ENCODE measurements at places on chromosomes 12 and 14.

- no peak for DNase-seq
These were observed 816.9 kb downstream of the AACS start for GRCh38 chr12:125882141-125882540.

DNA sequence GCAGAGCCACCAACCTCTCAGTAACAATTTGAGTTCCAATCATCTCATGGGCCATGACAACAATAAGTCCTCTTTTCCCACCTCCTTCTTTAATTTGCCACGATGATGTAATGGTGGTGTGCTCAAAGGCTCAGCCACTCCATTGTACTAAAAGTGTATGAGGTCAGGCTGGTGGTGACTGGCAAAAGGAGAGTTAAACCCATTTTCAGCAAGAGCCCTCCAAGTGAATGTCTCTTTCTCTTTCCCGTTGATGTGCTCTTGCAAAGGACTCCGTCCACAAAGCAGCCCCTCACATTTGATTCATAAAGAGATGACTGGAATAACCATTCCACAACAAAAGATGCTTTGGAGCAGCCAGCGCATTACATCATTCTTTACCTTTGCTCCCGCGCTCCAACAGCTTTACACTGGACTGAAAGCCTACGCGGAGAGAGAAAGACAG, 41.6 kb downstream of the DUSP16 start:
- no peak for DNase-seq

DNA sequence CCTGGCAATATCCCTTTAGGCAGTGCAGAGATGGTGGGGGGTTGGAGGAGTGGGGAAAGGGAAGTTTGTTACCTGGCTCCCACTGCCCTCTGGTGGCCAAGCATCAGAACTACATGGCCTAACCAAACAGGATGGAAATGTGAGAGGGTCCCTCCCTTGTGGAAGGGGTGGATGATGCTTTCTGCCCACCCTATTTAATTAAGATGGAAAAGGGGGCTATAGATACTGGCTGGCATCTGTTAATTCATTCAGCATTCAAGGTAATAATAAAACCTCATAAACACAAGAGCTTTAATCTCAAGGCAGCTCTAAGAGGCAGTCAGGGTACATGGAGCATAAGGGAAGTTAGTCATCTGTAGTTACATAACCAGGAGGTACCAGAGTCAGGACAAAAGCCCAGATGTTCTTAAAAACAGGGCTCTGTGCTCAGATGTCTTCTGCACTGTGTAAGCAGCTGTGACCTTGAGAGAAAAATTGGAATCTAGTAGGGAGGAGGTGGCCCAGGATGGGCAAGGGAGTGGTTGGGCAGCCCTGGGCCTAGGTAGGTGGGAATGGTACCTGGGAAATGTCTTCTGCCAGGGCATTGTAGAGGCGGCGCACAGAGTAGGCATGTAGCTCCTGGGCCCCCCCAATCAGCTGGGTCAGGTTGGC, 4.6 kb downstream of the AP1G2 start:
- peak; percentile 41 for DNase-seq

DNA sequence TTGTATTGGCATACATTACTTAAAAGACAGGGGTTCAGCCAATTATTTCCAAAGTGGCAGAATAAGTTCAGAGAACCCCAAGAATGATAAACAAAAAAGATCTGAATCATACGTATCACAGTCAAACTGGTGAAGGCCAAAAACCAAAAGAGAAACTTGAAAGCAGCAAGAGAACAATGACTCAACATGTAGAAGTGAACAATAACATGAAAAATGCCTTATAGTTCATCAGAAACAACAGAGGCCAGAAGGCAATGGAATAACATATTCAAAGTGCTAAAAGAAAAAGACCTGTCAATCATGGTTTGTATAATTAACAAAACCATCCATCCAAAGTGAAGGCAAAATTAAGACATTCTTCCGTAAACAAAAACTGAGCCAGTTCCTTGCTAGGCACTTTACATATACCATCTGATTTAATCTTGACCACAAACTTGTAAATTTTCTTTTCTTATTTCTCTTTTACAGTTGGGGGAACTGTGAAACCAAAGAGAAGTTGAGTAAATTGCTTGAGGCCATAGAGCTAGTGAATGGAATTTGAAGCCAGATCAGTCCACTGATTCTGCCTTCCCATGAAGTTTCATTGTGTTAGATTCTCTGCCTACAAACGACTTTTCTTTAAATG, 232.1 kb upstream of the SEL1L start:
- DNase-seq = no peak

GRCh38 chr14:61253064-61253738, 27.9 kb downstream of the TMEM30B start:
- DNase-seq = no peak

DNA sequence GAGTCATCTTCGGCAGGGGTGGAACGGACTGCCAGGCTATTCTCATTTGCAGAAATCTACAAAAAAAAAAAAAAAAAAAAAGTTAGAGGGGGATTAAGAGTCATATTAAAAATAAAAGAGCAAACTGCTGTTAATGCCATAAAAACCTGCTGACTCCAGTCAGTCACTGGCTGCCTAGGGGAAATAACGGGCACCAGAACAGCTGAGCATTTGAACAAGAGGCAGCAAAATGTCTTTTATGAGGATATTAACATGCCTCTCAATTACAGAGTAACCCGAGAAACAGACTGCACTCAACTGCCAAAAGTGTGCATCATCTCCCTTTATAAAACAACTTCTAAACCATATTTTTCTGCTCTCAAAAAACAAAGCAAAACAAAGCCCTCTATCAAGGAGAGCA, 28.7 kb upstream of the CERS5 start:
- no peak for DNase-seq

- no peak for DNase-seq
These were observed 17.0 kb upstream of the CFAP54 start for GRCh38 chr12:96472384-96472783.

DNA sequence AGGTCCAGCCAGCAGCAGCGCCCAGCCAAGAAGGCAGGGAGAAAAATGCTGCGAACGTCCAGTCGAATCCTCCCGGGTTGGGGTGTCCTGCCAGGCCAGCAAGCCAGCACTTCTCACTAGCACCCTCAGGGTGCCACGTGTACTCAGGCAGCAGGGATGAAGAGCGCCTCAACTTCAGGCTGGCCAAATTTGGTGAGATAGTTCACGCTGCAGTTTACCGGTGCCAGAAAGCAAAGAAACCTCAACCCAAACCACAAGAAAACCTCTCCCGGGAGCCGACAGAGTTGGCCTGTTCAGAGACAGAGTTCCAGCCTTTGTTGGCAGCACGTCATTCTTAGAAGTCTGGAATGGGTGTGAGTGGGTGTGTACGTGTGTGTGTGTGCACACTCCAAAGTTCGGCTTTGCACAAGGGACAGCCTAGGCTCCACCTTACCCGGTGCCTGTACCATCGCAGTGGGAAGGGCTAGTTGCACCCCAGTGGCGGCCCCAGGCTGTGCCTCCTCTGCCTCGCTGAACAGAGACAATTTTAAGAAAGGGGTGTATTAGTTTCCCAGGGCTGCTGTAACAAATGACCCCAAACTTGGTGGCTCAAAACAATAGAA, 42.1 kb downstream of the ELK3 start:
- DNase-seq = no peak

DNA sequence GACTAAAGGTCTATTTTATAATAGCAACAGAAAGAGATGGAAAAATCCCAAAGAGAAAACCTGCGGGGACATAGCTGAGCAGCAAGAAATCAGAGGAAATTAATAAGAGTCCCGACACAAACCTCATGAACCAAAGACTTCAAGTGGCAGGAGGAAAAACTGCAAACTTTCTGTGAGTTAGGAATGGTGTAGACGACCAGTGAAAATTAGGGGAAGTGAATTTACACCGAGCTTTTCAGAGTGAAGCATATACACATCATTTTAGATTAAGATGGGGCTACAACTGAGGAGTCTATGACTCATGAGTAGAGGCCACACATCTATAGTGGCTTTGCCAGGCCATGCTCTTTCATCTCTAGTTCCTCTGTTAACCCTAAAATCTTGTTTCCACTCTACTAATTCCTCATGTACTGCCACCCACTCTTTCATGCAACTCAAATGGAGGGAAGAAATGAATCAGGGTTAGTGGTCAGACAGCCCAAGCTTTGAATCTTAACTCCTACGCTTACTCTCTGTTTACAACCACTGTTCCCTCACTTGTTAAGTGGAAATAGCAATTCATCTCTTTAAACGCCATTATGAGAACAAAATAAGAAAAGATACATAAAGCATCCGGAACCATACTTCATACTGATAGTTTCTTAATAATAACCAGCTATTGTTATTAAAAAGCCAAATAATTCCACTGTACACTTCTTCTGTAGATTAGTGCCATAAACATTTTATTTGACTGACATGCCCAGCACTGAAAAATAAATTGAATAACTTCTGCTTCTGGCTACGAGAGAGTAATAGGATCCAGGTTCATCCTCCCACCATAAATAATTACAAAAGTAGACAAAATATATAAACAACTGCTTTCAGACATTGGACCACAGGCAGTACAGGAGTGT, 219.3 kb downstream of the RMST start:
- DNase-seq = no peak

GRCh38 chr14:56514663-56515371, 64.8 kb upstream of the TMEM260 start:
- no peak for DNase-seq

DNA sequence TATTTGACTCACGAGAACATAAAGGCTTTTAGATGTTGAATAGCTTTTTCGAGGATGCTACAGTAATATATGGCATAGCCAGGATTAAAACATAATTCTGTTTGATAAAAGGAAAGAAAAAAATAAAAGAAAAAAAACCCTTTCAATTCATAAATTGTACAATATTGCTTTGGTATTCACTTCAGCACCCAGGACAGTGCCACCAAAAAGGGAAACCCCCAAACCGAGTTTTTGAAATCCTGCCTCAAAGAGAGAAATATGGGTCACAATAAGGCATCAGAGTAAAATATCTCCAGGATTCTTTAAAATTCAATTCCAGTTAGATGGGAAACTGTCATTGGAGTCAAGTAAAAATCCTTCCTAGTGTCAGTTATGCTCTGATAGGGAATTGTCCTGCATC, 551.2 kb upstream of the SEL1L start:
- no peak for DNase-seq

DNA sequence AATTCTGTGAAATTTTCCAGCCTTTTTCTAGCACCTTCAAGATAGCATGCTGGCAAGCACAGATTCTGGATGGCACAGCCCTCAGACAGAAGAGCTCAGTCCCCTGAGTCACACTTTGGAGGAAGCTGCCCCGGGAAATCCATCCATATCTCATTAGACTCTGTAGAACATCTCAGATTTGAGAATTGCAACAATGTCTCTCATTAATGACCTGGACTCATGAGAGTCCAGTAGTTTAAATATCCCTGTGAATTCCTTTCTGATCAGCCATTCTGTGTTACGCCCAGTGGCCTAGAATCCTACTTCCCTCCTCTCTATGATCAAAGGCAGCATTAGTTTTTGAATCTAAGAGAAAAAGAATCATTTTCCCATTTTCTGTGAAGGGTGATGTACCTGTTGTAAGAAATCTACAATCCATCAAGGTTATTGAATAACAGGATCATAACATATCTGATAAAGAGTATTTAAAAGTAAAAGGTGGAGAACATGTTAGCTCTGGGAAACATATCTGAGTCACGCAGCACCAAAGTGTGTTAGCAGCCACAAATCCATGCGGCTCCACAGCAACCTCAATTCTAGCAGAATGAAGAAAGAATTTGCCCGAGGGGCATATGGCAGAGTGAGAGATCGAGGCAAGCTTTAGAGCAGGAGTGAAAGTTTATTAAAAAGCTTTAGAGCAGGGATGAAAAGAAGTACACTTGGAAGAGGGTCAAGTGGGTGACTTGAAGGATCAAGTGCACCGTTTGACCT, 855.6 kb upstream of the TMEM132C start:
- no peak for DNase-seq
